Stimulated activated CD4-positive, alpha-beta T cell treated with anti-CD3 and anti-CD28 coated beads, TNF-alpha, amount 100 ng/mL, for 1 hour (primary cell): ENCODE measurements at places on chromosomes 1 and 21.
A peak's percentile ranks its signal among the peaks of the same experiment; 100 is the strongest.

- no peak for DNase-seq
These were observed 13.5 kb downstream of the ZZZ3 start for GRCh38 chr1:77668924-77669449.

DNA sequence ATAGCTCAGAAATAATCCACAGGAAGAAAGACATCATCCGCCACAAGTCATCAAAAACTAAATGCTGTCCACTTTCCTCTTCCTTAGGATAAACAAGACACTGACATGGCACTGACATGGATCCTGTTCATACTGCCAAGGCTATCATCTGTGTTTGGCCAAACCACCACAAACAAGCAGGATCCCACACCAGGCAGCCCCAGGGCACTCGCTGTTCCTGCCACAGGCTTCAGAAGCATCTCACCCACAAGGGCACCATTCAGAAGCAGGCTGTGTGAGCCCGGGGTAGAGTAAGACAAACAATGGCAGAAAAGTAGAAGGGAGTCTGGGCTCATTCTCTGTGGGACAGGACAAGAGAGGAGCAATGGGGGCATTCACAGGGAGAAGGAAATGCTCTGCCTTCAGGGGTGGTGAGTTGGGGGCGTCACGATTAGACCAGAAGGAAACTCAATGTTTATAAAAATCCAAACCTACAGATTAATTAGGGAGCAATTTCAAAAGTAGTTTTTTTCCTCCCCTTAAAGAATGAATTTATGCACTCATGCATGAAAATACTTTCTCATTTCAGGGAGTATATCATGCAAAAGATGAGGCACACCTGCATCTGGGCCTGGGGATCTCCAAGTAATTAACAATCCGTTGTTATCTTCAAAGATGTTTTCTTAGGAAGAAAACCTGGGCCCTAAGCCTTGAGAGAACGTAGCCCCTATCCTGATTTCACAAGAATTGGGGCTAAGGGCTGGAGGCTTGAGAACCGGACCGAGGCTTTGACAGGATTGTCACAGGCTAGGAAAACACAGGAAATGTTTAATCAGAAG, 43.3 kb upstream of the ATP1A1 start:
- no peak for DNase-seq

GRCh38 chr1:2337501-2337900, 53.9 kb downstream of the MORN1 start:
- DNase-seq: no peak

DNA sequence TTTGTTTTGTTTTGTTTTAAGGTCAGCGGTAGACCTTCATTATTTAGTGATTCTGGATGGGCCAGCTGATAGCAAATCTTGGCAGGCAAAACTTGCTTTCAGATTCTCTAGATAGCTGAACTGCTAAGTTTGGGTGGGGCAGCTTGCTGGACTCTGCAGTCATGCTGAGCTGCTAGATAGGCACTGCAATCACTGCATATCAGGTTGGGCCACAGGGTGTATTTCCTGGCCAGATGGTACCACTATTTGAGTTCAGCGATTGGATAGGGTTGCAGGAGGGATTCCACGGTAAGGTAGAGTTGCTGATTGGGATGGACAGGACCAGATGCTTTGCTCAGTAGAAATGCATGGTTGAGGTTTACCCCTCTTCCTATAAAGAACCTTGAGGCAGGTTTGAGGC, 579.3 kb upstream of the ADGRL4 start:
- no peak for DNase-seq

DNA sequence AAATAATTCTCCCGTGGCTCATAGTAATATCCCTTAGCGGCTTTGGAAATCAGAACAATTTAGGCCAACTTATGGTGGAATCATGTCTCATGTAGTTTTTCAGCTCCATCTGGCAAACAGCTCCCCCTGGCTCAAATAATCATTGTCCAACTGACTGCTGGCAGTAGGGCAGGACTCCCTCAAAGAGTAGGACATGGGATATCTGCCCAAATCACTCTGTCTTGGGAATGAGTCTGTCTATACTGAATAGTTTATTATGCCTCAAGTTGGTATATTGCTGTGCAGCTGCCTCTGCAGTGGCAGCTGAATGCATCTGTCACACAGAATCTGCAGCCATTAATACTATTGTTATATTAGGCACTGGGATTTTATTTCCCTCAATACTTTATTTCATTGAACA, 255.7 kb downstream of the COL11A1 start:
- no peak for DNase-seq

DNA sequence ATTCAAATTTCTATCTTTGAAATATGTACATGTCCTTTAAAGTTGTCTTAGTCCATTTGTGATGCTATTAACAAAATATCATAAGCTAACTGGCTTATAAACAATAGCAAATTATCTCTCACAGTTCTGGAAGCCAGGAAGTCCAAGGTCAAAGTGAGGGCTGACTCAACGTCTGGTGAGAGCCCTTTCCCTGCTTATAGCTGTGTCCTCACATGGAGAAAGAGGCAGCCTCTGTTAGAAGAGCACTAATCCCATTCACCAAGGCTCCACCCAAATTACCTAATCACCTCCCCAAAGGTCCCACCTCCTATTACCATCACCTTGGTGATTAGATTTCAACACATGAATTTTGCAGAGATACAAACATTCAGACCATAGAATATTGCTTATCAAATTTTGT, 450.1 kb upstream of the BEND5 start:
- no peak for DNase-seq

DNA sequence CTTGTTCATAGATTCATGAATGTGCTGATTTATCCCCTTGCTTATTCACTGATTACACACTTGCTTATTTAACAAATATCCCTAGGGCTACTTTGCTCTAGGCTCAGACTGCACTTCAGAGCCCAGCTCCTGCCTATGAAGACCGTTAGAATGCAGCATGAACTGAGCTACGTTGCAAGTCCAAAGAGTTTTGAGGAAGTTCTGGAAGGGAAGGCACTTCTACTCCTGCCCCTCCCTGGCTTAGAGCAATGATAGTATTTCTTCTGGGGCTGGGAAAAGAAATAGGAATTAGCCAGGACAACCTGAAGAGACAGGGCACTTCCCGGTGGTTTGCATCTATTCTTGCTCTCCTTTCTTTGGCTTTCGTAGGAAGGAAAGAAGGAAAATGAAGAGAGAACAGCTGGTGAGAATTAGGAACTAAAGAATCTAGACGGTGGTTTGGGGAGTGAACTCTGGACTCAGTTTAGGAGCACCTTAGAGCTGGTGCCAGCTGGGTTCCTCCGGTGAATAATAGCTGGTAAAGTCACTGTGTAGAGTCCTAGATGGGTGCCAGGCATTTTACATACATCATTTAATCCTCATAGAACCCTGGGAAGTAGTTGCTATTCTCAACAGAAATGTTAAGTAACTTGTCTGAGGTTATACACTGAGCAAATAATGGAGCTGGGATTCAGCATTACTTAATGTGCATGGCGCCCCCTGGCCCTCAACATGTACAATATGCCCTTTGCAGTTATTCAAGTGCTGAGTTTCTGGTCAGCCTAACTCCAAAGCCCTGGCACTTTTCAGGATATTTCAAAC, 65.9 kb downstream of the NDUFS5 start:
- DNase-seq: peak; percentile 17

DNA sequence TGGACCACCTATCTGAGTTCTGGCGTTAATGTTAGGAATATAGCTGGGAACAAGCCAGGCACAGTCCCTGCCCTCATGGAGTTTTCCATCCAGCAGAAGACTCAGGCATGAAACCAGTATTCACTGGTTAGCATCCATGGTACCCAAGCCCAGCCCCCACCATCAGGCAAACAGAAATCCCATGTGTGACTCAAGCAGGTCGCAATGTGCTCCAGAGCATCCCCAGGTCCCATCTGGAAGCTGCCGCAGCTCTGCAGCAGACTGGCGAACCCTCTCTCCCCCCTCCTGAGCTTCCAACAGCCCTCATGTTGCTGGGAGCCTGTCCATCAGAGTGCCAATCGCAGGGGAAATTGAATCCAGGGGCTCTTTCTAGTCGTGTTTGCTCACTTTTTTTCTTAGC, 174.2 kb downstream of the RRAGC start:
- no peak for DNase-seq

DNA sequence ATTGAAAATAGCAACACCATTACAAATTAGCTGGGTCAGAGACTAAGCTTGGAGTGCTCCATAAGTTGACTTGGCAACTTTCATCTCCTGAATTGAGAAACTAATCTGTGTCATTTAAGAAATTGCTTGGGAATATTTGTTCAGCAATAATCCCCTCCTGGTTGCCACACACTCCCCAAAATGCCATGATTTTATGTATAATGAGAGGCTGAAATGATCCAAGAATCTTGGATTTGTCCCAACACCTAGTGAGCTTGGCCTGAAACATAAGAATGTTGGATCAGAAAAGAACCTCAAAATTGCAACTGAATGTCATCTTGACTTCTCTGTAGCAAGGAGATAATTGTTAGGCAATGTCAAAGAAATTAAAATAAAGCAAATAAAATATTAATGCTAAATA, 805.9 kb upstream of the ADAMTS5 start:
- DNase-seq: no peak

- no peak for DNase-seq
These were observed 105.5 kb upstream of the TARDBP start for GRCh38 chr1:10906866-10907519.

DNA sequence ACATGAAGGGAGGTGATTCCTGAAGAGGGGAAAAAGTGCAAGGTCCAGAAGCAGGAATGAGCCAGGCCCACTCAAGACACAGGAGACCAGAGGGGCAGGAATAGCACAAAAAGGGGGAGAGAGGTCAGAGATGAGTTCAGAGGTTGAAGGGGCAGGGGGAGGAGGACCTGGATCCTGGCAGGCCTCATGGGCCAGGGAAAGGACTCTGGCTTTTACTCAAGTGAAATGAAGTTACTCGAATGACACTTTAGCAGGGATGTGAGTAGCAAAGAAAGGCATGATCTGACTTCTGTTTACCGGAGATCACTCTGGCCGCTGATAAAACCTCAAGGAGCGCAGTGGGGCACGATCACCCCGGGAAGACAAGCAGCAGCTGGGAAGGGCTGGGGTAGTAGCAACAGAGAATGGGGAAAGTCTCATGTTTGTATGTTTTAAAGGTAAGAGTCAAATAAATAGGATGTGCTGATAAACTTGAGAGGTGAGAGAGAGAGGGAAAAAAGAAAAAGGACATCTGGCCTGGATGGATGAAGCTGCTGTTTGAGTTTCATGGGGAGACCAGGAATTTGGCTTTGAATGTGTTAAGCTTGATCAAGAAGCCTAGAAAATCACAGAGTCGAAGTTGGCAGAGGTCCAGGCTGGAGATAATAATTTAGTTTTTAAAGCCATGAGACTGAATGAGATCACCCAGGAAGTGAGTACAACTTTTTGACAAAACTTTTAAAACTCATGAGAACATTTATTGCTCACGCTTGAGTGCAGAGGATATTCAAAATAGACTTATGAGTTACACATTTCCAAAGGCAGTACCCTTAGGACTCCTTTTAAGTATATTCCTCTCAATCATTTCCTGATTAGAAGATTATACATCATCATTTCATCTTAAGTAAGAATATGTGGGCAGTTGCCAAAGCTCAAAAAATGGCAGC, 156.0 kb downstream of the RERE start:
- no peak for DNase-seq

DNA sequence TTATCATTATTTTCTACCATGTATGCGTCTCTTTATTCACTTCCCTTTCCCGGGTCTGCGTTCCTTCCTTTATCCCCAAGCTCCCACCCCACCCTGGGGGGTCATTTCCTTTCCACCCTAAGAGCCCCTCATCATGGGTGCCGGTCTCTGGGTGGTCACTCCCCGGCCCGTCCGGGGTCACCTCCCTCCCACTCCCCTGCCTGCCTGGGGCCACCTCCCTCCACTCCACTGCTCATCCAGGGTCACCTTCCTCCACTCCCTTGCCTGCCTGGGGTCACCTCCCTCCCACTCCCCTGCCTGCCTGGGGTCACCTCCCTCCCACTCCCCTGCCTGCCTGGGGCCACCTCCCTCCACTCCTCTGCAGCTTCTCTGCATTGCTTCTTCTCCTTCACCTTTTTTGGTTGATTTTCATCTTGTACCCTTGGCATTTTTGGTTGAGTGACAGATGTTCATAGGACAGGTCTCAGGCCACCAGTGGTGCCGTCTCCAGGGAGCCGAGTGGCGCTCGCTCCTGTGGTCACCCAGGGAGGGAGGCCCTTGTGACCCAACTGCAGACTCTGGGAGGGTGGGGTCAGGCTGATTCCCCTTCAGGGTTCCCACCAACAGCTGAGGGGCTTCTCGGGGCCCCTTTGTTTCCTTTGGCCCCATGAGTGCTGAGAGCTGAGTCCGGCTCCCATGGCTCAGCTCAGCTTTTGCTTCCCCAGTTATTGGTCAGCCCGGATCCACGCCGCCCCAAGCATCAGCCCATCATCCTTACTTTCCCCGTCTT, 48.6 kb upstream of the PCBP3 start:
- no peak for DNase-seq

DNA sequence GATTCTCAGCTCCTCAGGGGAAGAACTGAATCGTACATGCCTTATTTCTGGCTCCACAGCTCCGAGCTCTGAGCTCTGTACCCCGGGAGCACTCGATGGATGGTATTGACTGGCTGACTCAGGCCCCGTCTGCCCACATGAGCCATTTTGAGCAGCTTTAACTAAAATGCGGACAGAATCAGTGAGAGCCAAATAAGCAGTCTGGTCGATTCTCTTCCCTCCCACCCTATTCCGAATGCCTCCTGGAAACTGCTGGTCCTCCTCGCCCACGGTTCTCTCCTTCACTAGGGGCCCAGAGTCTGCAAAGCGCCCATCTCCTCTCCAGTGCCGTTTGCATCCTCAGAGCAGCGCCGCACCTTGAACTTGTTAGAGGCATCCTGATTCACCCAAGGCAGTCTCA, 125.9 kb upstream of the IRF2BP2 start:
- no peak for DNase-seq

- no peak for DNase-seq
These were observed 9.1 kb downstream of the COL8A2 start for GRCh38 chr1:36115931-36116330.

- no peak for DNase-seq
These were observed 1.1 kb downstream of the C21orf58 start for GRCh38 chr21:46322351-46323226.

GRCh38 chr1:112409414-112409813, 13.4 kb downstream of the CTTNBP2NL start:
- no peak for DNase-seq

- DNase-seq: no peak
These were observed 29.8 kb downstream of the AGT start for GRCh38 chr1:230684146-230684545.

GRCh38 chr21:35020436-35020835, 28.7 kb downstream of the RUNX1 start:
- no peak for DNase-seq

DNA sequence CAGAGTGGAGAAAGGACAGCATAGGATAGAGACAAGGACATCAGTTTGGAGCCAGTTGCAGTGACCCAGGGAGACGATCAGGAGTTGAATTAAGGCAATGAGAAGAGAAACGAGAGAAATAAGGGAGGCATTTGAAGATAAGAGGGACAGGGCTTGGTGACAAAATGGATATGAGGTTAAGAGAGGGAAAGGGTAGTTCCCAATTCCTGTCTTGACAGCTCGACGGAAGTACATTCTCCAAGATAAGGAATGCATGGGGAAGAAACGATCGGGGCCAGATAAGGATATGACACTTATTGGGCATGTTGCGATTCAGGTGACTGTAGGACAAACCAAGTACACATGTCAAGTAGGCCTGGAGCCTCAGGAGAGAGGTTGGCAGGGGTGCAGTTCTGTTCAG, 18.7 kb upstream of the KCNN3 start:
- no peak for DNase-seq

- DNase-seq: peak; percentile 17
These were observed 5.4 kb downstream of the SOAT1 start for GRCh38 chr1:179298952-179299351.
